Inflammatory macrophage (primary cell): ENCODE measurements at places on chromosomes 13 and 19.

DNA sequence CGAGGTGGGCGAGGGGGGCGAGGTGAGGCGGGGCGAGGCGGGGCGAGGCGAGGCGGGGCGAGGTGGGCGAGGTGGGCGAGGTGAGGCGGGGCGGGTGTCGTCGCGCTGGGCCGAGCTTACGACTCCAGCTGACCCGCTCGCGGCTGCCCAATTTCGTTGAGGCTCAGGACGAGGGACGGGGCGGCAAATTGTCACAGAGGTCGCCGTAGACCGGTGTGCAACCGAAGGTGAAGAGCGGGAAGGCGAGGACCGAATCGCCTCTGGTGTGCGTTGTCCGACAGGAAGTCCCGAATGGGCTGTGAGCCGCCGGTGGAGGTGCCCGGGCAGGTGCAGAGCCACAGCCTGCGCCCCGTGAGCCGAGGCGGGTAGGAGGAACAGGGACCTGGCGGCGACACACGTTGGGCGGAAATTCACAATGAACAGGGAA lies at the start of gene LACC1:
Gene LACC1, plus strand, starts transcription at position 150 of the 427 bp plus-strand sequence. CDS start 1,082 bp downstream, outside the sequence.
- DNase-seq: no peak

DNA sequence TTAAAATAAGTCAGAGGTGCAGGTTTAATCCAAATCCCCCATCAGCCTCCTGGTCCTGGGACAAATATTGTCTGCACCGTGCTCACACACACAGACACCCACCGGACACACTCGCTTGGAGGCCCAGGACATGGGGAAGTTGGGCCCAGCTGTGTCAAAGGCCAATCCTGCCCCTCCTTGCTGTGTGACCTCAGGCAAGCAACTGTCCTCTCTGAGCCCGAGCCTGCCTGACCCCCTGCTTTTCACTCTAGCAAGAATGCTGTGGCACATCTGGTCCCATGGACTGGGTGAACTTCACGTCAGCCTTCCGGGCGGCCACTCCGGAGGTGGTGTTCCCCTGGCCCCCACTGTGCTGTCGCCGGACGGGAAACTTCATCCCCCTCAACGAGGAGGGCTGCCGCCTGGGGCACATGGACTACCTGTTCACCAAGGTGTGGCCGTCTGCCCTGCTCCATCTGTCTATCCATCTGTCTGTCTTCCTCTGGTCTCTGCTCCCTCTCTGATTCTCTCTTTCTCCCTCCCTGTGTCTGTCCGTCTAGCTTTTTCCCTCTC lies 9.3 kb downstream of the UPK1A start:
- DNase-seq: no peak

- DNase-seq: peak; percentile 83
Measured at GRCh38 chr19:50702871-50703829, 16.5 kb downstream of the SHANK1 start.

GRCh38 chr13:110156301-110157049 lies 150.5 kb downstream of the COL4A1 start:
- DNase-seq: no peak

GRCh38 chr19:40139533-40140287 lies 49.0 kb upstream of the ZNF780A start:
- DNase-seq: peak; percentile 64

- DNase-seq: peak; percentile 89
Measured at GRCh38 chr19:4057931-4058692, 8.6 kb downstream of the ZBTB7A start.

DNA sequence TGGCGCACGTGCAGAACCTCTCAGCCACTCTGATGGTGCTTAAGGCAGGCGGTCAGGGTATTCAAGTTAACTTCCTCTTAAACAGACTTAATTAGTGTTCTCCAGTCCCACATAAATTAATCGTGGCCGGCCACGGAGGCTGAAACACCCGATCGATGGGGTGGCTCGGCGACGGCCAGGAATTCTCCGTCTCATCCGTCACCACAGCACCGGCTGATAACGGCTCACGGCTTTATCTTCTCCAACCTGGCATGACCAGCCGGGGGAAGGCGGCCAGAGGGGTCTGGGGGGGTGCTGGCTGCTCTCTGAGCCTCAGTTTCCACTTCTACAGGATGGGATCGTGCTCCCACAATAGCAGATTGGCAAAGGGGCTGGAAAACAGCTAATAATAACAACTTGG lies 32.6 kb upstream of the TCF3 start:
- no peak for DNase-seq

- peak; percentile 6 for DNase-seq
Measured at GRCh38 chr19:45922281-45922680, 7.7 kb upstream of the NANOS2 start.

DNA sequence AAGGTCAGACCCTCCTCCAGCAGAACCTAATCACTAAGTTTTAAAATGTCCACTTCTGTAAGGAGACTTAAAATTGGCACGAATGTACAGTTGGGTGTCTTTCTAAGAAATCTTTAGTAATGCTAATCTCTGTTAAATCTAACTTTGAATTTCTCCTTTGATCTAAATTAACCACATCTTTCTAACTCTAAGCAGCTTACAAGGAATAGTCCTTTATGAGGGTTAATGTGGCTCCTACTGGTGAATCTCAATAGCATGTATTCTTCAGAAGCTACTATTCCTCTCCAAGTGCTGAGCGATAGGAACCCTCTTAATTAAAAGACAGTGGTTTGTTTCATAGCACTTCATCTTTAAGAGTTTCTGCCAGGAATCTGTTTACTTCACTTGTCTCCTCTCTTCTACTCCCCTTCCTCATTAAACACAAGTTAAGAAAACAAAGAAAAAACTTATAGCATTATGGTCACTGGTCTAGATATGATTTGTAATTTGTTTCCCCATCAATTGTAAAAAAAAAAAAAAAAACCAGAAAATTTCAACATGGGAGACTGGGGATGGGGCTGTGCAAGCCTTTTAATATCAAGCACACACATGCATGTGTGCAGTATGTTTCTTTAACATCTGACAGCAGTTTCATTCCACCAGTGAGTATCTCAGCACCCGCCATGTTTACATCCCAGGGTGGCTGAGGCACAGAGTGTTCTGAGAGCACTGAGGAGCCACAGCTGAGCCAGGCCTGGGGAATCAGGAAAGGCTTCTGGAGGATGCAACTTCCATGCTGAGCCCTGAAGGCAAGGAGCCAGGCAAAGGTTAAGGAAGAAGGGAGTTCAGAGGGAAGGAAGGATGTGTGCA lies 57.7 kb downstream of the ATP7B start:
- DNase-seq: no peak

GRCh38 chr13:112168761-112169160 lies 101.8 kb downstream of the SOX1 start:
- DNase-seq: no peak

DNA sequence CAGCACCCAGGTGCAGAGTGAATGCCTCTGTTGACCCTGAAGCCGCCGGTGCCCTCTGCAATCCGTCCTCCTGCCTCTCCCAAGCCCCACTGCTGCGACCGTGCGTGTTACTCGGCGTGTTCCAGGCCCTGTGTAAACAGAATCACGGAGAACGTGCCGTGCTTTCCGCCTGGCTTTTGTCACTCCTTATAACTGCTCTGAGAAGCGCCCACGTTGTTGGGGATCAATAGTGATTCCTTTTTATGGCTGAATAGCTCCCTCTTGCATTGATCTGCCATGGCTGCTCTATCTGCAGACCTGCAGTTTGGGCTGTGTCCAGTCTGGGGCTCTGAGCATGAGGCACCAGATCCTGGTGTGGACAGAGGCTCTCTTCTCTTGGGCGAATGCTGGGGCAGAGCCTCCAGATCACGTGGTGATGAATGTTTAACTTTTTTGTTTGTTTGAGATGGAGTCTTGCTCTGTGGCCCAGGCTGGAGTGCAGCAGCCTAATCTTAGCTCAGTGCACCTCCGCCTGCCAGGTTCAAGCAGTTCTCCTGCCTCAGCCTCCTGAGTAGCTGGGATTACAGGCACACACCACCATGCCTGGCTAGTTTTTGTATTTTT lies 15.8 kb downstream of the ADPRHL1 start:
- DNase-seq: peak; percentile 17

DNA sequence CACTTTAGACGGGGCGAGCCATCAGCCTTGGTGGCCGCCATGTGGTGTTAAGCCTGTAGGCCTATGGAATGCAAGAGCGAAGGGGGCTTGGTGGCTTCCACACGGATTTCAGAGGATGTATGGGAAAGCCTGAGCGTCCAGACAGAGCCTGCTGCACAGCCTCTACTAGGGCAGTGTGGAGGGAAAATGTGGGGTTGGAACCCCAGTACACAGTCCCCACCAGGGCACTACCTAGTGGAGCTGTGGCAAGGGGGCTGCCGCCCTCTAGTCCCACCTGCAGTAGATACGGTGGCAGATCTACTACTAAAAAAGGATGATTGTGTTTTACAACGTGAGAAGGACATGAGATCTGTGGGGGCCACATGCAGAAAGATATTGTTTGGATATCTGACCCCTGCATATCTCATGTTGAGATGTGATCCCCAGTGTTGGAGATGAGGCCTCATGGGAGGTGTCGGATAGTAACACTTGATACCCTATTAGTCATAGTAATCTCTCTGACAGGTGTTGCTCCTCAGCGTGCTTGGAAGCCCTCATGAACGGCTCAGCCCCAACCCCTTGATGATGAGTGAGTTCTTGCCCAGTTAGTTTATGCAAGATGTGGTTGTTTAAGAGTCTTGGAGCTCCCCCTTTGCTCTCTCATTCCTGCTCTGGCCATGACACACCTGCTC lies 45.6 kb downstream of the LHFPL6 start:
- DNase-seq: no peak

GRCh38 chr13:104833221-104833620 lies 1702.2 kb downstream of the EFNB2 start:
- DNase-seq: no peak

GRCh38 chr19:40533508-40533907 lies 43.2 kb upstream of the SHKBP1 start:
- no peak for DNase-seq

DNA sequence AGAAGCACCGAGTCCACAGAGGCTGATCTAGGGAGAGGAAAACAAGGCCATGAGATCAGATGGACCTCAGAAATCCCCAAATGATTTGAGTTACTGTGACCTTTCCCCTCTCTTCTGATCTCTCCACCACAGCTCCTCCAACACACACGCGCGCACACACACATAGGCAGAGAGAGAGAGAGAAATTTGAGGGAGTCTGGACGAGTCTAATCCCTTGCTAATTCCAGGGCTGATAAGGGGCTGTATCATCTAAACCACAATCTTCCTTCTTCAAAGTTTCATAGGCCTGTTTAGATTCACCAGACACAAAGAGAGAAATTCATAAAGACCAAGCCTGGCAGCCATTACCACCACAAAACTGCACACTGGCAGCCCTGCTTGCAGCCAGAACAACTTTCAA lies 8.6 kb downstream of the ZFP82 start:
- no peak for DNase-seq

DNA sequence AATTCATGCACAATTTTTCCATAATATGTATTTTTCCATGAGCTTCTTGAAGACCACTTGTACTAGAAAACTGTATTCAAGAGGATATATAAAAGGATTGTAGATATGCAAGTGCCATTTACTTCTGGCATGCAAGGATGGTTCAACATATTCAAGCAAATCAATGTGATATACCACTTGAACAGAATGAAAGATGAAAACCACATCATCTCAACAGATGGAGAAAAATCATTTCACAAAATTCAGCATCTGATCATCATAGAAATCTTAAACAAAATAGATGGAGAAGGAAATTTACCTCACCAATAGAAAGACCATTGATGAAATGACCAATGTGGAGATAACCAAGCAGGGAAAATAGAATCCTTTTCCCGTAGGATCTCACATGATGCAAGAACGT lies 5.1 kb upstream of the ZNF816 start:
- no peak for DNase-seq

DNA sequence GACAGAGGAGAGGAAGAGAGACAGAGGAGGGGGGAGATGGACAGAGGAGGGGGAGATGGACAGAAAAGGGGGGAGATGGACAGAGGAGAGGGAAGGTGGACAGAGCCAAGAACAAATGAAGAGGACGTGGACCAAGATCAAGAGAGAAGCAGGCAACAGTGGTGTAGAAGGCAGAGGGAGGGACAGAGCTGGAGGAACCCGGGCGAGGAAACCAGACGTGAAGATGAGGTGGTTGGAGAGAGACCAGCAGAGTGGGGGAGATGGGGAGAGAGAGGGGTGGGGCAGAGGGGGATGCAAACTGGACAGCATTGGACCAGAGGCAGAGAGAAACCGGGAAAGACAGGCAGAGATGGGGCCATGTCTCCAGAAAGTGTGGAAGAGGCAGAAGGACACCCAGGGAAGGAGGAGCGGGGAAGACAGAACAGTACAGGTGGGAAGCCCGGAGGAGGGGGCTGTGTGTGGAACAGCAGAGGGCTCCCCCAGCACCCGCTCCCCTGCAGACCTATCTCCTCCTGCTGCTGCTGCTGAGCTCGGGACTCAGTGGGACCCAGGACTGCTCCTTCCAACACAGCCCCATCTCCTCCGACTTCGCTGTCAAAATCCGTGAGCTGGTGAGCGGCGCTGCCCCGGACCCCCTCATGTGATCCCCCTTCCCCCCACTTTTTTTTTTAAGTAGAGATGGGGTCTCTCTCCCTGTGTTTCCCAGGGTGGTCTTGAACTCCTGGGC lies 1.3 kb downstream of the FLT3LG start:
- no peak for DNase-seq

DNA sequence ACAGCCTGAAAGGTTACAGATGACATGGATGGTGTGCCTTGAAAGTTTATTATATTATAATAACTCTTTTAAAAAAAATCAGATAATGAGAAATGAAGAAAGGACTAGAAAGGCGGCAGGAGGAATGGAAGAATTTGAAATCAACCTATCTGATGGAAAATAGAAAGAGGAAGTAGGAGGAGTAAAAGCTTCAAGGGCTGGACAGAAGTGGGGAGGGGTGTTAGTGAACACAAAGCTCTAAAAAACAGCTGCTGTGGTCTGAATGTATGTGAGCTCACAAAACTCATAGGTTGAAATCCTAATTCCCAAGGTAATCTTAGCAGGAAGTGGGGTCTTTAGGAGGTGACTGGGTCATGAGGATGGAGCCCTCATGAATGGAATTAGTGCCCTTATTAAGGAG lies 19.5 kb downstream of the CCDC70 start:
- DNase-seq: no peak

DNA sequence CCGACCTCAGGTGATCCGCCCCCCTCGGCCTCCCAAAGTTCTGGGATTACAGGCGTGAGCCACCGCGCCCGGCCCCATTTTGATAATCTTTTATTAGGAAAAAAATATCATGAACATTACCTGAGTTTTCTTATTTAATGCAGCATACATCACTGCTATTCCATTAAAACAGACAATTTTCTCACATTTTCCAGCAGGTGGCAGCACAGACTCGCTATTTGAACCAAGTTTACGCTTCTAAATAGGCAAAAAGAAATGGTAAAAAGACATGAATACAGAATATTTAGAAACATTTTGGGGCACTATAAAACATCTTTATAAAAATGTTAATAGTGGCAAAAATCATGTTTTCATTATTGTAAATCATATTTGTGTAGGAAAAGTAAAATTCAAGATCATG lies 903.1 kb downstream of the SLITRK6 start:
- DNase-seq: peak; percentile 36

DNA sequence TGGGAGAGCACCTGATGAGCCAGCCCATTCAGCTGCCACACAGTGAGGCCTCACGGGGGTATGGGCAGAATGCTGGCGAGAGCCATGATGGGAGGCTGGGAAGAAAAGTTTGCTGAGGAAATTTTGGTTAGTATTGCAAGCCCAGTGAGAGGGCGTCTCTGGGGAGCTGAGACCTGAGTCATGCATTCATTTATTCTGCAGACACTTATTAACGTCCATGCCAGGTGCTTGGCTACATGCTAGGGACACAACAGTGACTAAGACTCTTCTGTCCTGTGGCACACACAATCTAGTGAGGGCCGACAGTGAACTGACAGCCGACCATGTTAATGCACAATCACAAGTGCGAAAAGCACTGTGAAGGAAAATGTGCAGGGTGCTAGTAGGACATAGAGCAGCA lies 27.2 kb downstream of the WDR62 start:
- DNase-seq: no peak

- no peak for DNase-seq
Measured at GRCh38 chr19:17590866-17591265, 35.4 kb downstream of the COLGALT1 start.
